ENCODE measurements at places on chromosomes 1 and 21.

- no peak for DNase-seq
Observed at GRCh38 chr21:41745026-41745820, 21.6 kb downstream of the RIPK4 start.

DNA sequence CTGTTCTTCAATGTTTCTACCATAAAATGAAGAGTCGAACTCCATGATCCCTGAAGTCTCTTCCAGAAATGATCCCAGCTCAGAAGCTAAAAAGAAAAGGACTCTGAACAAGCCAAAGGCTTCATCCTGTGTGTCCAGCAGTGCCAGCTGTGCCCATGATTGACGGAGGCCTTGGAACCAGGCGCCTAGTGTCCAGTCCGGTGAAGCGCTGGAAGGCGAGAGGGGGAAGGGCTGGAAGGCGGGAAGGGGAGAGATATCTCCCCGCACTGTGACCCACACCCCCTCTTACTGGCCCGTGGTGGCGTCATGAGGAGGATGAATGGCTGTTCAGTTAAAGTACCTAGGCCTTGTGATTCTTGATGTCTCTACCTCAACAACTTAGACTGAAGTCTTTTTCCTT lies 10.4 kb upstream of the PLEKHA6 start:
- DNase-seq = no peak

DNA sequence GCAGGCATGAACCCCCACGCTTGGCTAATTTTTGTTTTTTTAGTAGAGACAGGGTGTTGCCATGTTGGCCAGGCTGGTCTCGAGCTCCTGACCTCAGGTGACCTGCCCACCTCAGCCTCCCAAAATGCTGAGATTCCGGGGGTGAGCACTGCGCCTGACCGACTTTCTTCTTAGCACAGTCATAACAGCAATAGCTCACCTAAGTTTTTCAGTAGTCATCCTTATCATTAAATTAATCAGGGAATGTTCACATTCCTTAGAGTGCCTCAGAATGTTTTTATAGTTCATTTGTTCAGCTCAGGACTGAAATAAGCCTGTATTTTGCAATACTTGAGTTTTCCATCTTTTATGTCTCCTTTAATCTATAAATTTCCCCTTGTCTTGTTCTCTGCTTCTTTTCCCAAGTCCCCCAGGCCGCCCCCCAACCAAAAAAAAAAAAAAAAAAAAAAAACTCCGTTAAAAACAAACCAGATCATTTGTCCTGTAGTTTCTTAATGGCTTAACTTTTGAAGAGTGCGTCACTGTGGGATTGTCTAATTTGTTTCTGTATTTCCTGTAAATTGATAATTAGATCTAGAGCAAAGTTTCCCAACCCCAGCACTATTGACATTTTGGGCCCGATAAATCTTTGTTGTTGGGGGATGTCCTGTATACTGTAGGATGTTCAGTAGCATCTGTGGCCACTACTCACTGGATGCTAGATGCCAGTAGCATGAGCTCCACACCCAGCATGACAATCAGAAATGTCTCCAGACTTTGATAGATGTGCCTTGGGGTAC lies 120.7 kb downstream of the ITSN1 start:
- no peak for DNase-seq

DNA sequence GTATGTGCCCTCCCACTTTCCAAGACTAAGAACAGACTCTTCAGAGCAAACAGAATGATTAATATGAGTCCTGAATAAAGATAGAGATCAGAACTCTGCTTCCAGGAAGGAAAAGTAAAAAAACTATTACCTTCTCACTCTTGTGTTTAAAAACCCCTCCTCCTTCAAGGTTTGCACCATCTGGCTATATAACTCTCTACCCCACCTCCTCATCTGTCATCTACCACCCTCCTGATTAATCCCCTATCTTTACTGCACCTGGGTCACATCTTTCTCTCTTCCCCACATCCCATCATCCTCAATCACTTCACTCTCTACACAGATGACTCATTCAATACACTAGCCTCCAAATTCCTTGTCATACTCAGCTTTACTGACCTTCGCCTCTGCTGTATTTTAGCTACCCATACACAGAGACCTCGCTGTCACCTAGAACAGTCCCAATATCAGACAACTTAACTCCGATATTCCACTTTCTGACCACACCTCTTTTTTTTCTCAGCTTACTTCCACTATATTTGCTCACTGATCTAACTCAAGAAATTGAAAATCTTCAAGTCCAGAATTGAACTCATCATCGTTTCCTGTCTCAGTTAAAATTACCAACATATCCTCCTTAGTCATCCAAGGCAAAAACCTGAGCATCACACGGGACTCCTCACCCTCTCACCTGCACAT lies 3.7 kb downstream of the SCMH1 start:
- no peak for DNase-seq

DNA sequence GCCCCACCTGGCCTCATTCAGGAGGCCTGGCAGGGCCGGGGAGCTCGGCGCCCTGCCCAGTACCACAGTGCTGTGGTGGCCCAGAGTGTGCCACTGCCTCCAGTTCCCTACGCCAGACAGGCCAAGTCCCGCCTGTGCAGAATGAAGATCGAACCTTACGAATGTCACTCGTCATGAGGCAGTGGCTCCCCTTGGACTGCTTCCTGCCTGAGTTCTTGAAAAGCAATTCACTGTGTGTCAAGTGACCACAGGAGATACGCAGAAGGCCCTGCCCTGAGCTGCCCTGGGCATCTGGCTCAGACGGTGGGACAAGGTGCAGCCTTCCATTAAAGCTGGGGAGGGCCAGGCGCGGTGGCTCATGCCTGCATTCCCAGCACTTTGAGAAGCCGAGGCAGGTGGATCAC lies 49.6 kb upstream of the LRP8 start:
- DNase-seq = no peak

- DNase-seq = no peak
Observed at GRCh38 chr21:33688353-33688752, 46.1 kb downstream of the ITSN1 start.

- no peak for DNase-seq
Observed at GRCh38 chr1:205275133-205275532, 46.4 kb downstream of the NUAK2 start.

DNA sequence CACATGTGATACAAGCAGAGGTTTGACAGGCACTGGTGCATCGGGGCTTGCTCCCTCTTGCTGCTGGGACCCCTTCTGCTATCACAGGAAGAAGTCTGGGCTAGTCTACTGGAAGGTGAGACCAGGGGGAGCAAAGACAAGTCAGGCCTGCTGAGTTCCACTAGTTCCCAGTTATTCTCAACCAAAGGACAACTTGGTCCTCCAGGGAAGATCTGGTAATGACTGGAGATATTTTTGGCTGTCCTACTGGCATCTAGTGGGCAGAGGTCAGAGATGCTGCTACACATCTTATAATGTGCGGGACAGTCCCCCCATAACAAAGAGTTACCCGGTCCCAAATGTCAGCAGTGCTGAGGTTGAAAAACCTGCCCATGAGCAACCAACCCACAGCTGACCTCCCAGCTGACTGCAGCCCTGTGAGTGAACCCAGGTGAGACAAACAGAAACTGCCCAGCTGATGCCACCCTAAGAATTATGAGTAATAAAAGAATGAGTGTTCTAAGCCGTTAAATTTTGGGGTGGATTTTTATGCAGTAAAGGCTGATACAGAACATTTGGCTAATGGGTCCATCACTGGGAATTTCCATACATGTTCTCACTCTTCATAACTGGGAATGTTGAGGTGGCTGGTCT lies 71.6 kb downstream of the NENF start:
- no peak for DNase-seq

Measured in NCI-H748 treated with DMSO at 0.1 percent for 48 hours (cell line).